ENCODE measurements at places on chromosomes 7 and 10.

DNA sequence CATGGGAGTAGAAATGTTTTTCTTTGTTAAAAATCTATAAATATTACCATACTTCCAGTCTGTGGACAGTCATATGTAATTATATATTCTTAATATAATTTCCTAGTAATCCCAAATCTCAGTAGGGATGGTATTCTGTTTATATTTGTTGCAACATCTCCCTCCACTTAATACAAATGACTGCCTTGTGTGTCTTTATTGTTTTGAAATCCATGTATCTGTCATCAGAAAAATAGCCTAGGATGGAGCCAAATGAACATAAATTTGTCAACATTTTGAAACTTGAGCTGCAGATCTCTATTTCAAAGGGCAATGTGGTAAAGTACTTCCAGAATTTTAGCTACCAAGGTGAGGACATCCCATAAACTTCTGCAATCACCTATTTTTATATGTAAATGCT, 290.7 kb downstream of the TSPAN12 start:
- no peak for DNase-seq

GRCh38 chr10:84552478-84552877, 224.1 kb downstream of the CCSER2 start:
- DNase-seq, result no peak

DNA sequence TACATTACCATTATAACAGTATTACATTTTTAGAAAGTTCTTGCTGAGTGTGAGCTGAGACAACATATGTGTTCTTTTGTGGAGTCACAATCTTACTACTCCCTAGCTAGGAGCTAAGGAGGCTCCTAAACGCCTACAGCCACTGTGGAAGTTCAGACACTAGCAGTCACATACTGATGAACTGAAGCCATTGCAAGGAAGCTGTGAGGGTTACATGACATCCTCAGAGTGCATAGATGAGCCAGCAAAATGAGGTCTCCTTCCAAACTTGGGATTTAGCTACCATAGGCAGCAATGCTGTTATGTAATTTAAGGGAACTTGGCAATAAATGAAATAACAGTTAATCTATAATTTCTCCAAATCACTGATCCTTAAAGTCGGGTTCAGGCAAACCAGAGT, 10.8 kb upstream of the ST7 start:
- DNase-seq, result no peak

DNA sequence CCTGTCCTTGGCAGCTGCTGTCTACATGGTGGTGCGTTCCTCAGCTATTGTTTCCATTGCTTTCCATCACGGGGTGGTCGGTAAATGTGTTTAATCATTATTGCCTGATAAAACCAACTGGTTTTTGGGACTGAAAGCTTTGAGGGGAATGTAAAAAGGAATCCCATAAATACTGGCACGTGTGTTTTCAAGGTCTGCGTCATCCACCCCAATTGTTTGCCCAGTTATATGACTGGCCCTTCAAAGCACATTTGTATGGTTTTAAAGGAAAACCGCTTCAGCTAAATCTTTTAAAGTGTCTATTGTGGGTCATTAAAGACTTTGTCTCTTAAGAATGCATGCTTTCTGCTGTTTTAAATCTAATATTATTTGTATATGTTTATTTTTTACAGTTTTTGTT, 65.0 kb downstream of the TRRAP start:
- no peak for DNase-seq

DNA sequence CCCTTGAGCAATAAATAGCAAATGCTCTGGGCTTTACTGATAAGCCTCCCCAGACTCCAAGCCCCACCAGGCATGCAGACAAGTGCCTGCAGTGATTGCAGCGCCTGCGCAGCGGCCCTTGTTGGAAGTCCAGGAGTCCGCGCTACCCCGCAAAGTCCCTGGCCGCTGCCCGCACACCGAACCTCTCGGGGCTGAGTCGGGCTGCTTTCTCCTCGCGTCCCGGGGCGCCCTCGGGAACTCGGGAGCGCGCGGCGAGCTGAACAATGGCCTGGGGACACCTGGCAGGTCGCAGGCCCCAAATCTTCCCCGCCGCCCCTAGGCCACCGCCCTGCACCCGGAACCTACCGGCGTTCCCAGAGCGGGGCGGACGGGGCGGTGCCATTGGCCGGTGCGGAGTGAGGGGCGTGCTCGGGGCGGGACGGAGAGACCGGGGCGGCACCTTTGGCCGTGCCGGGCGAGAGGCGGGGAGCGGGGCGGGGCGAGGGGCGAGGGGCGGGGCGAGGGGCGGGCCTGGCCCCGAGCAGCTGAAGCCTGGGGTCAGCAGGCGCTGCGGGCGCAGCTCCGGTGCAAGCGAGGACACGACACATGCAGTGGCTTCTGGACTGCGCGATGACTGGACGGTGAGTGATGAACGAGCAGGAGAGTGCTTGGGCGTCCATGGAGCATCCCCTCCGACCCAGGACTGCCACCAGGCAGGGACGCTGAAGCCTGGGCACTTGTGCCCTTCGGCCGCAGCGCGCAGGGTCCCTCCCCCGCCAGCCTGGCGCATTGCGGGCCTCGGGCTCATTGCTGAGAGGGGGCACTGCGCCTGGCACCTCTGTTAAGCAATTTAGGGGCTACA, at the start of gene RASSF4:
TSS of gene RASSF4 (plus strand) at position 556 of the 841 bp plus-strand sequence. CDS start 10,401 bp downstream, outside the sequence.
- peak; percentile 98 for DNase-seq

- DNase-seq, result no peak
Observed at GRCh38 chr7:106848851-106849442, 16.1 kb upstream of the PIK3CG start.

DNA sequence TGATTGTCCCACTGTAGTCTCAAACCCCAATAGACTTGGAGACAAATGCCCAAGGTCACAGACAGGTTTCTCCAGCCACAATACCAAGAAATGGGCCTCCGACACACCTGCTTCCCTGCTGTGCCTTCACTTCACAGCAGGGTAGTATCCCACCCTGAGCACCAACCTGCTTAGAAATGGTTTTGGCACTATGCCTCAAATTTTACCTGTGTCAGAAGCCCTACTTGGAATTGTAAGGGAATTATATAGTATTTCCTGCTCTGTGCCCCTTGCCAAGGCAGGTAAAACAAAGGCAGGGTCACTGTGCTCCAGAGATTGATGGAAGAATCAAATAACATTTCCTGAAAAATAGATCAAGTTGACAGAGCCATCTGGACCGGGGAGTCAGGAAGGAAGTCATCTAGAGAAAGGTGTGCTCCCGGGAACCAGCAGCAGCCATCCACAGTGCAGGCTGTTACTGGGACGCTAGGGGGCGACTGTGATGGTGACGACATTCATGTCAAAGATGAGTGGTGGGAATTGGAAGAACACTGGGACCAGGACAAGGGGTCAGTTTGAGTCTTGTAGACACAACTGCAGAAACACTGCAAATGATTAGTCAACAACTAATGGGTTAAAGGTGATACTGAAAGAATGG, 117.8 kb upstream of the AKR1E2 start:
- peak; percentile 12 for DNase-seq

DNA sequence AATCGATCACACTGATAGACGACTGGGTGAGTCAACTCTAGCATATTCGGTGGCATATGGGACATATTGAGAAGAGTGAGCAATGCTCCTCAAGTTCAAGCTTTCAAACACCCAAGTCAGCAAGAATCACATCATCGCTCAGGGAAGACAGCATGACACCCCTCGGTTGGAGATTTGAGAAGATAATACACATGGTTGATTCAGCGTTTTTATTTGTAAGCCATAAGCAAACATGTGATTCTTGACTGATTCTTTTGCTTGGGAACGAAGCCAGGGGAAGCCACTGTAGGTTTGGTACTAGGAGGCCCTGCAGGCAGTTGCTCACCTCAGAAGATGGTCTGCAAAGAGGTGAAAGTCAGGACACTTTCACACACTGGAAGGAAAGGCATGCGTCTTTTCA, 12.6 kb downstream of the UCMA start:
- DNase-seq, result no peak

DNA sequence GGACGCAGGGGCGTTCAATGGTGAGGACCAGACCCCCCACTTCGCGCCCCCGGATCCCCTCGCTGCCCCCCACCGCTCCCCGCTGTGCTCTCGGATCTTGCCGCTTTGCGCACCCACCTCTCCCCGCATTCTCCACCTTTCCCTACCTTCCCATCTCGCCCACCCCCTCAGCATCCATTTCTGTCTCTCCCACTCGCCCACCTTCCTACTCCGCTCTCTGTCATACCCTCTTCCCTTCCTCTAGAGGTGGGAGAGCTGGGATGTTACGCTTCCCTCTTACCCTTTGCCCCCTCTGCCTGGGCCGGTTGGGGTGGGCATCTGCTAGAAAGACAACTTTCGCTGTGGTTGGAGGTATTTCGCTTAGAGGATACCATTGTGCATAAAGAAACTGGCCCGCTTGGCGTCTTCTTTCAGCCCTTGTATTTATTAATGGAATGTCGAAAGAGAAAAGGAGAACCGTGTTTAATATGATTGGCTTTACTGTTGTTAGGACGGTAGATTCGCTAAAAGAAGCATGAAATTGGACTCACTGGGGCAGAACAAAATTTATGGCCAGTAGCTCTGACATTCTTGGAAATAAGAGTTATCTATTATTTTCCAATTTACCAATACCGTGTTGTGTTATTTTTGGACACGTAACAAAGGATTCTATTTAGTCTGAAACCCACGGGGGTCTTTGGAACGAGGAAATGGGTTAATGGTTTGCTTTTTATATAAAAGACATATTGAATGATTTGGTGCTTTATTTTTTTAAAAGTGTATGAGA, 873 bp downstream of the PRKAR2B start:
- DNase-seq, result peak; percentile 34

DNA sequence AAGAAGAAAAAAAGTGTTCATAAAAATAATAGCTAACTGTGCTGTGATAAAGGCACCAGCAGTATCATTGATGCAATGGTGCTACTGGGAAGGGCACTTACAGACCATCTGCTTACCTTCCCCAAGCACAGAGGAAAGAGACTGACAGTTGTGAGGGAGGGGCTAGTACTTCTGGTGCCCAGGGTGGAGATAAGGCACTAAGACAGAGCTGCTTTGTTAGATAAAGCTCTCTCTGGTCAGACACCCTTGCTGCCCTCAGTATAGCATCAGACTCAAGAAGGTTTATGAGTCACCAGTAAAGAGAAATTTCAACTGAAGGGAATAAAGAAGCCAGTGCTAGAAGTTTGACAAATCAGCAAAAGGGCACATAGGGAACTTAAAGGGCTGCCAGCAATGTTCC, 325.6 kb downstream of the HPSE2 start:
- peak; percentile 3 for DNase-seq

DNA sequence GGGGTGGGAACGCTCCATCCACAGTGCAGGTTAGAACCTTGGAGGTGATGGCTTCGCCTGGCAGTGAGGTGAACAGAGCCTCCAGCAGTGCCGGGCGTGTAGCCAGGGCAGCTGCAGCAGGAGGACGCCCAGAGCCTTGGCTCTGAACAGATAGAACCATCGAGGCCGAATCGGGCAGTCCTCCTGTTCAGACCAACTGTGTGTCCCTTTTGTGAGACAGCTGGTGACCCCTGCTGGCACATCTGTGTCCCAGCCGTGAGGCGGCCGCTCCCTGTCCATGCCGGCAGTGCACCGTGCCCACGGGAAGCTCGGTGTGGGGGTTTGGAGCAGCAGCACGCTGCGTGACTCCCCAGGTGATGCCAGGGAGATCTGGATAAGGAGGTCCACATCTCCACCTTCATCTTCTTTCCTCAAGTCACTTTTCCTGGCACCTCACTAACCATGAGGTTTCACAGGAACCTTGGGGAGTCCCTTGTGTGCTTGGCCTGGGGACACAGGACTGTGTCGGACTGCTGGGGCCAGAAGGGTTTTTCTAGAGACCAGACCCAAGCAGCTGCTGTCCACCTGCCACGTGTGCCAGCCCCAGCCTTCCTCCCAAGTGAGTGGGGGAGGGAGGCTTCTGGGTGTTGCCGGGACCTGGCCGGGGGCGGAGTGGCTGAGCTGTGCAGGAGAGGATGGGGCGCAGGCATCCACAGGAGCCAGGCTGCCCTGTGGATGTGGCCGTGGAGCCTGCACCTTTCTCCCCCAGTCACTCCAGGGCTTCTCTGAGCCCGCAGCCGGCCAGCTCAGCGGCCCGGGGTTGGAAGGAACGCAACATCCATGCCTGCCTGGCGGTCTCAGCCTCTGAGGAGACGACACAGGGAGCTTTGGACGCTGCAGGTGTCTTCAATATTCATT, 69.4 kb downstream of the DNAJB6 start:
- no peak for DNase-seq

DNA sequence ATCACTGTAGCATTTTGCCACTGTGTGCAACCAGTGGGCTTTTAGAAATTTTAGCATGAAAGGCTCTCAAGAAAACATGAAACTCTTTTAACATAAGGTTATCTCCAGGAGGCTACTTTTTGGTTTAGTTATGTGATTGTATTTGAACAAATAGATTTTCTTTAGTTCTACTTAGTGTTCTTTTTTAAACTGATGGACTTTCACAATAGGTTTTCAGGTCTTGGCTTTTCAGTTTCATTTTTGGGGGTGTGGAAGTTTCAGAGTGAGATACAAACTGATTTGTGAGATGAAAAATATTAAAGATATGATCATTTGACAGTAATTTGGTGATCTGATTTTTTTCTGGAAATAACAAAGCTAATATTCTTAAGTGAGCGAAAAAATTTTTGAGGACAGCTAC, 344.1 kb downstream of the PHF14 start:
- no peak for DNase-seq

- DNase-seq, result no peak
Observed at GRCh38 chr7:106312906-106313305, 28.1 kb upstream of the NAMPT start.

- peak; percentile 4 for DNase-seq
Observed at GRCh38 chr7:90938371-90938770, 325.9 kb upstream of the FZD1 start.

DNA sequence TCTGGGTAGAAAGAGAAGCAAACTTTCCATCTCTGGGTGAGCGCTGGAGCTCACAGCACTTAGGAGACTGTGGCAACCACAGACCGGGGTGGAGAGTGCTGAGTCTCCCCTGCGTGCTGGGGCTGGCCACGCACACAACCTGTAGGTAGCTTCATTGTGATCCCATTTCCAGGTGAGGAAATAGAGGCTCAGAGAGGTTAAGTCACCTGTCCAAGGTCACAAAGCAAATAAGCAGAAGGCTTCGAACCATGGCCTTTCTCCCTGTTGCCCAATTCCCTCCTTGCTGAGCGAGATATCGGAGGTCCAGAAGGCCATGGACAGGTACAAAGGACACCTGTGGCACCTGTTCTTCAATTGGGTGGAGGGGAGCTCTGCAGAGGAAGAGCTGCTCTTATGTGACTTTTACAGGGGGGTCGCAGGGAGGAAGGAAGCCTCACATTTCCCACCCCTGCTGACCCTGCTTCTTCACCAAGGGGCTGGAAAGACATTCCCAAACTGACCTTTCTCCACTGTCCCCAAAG, 39.4 kb downstream of the ZCCHC24 start:
- DNase-seq, result no peak

DNA sequence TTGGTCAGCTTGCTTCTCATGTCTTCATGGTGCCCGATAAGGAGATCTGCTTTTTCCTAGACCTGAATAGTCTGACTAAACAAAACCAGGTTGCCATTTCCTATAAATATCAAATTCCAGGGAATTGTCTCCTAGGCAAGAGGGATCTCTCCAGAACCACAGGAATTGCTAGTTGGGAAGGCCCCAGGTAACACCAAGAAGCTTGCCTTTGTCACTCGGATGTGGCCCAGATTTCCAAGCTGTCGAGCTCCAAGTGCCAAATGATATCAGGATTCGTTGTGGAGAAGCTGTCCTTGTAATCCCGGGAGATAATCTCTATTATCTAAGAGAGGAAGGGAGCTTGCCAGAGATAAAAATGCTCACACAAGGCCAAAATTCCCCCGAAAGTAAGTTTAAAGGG, 1288.5 kb upstream of the AUTS2 start:
- DNase-seq, result no peak

All from suppressor macrophage (primary cell).